Skin of body (tissue), 3 donors: ENCODE measurements at places on chromosomes 5 and 9.

GRCh38 chr9:131422241-131422792 lies 28.4 kb downstream of the PRRC2B start:
- no peak for DNase-seq

DNA sequence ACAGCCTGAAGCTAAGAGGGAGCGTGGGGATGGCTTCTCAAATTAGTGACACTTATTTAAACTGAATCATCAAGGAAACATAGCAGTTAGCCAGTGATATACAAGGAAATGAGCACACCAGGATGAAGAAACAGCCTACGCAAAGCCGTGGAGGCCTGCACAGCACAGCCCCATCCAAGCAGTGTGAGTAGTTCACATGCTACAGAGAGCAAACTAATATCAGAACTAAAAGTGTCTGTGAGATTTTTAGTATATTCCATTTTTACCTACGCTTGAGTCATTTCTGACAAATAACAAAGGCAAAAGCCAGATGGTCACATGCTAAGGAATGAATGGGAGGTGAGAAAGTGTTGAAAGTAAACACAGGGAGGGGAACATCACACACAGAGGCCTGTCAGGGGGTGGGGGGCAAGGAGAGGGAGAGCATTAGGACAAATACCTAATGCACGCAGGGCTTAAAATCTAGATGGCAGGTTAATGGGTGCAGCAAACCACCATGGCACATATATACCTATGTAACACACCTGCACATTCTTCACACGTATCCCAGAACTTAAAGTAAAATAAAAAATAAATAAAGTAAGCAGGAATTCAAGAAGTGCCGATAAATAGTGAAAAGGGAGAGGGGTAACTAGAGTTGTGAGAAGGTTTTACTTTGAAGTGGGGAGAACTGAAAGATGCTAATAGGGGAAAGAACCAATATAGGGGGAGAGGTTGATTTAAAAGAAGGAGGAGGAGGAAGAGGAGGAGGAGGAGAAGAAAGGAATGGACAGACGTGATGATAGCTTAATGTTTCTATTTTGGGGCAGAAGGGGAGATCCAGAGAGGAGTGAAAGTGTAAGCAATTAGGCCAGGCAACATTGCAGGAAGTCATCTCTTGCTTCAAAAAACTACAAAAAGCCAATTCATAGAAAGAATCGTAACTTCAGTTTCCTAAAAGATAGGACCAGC lies 100.9 kb upstream of the PTGER4 start:
- DNase-seq = no peak

GRCh38 chr9:72200452-72200851 lies 51.2 kb downstream of the GDA start:
- DNase-seq = no peak

- no peak for DNase-seq
Measured at GRCh38 chr9:91856419-91856818, 93.6 kb downstream of the ROR2 start.

- DNase-seq = no peak
Measured at GRCh38 chr5:140007311-140007710, 35.8 kb downstream of the NRG2 start.

DNA sequence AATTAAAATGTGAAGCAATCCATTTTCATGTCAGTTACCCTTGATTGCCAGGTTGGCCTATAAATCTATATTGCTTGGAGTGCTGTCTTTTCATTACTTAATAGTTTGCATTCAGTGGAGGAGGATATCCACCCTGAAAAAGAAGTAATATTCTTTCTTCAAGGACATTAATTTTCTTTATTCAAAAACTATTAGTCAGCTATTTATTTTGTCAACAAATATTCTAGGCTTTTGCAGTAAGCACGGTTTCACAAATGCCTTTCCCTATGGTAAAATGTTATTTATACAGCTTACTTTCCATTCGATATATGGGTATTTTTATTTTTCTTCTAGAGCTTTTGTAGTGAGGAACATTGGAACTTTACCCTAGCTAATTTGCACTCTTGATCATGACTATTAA lies 1176.9 kb upstream of the NUDT12 start:
- DNase-seq = no peak

DNA sequence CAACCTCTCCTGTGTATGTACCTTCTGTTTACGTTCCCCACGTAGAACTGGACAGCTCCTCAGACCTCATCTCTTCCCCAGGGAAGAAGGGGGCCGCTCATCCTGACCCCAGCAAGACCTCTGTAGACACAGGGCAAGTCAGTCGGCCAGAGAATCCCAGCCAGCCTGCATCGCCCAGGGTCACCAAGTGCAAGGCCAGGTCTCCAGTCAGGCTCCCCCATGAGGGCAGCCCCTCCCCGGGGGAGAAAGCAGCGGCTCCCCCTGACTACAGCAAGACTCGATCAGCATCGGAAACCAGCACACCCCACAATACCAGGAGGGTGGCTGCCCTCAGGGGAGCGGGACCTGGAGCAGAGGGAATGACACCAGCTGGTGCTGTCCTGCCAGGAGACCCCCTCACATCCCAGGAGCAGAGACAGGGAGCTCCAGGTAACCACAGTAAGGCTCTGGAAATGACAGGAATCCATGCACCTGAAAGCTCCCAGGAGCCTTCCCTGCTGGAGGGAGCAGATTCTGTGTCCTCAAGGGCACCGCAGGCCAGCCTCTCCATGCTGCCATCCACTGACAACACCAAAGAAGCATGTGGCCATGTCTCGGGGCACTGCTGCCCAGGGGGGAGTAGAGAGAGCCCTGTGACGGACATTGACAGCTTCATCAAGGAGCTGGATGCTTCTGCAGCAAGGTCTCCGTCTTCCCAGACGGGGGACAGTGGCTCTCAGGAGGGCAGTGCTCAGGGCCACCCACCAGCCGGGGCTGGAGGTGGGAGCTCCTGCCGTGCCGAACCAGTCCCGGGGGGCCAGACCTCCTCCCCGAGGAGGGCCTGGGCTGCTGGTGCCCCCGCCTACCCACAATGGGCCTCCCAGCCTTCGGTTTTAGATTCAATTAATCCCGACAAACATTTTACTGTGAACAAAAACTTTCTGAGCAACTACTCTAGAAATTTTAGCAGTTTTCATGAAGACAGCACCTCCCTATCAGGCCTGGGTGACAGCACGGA lies 86.7 kb downstream of the GOLPH3 start:
- no peak for DNase-seq
